ENCODE measurements at places on chromosomes 6 and 20. TPM values are rescaled to one million over a fixed set of nuclear protein-coding genes. Genes with fewer than 3 reads are reported as not detected.

- H3K4me3 ChIP-seq, result no peak overlapping the region
- H3K27me3 ChIP-seq, result no peaks in the 10 kb centered on the region
- no peaks in the 10 kb centered on the region for H3K36me3 ChIP-seq
- H3K27ac ChIP-seq, result no peak overlapping the region
Observed at GRCh38 chr20:51790256-51790655, 12.1 kb downstream of the SALL4 start.

- H3K27me3 ChIP-seq, result no peaks in the 10 kb centered on the region
- H3K27ac ChIP-seq, result no peak overlapping the region
- DNase-seq, result no peak
- no peaks in the 10 kb centered on the region for H3K4me1 ChIP-seq
- no peak overlapping the region for H3K4me3 ChIP-seq
- no peaks in the 10 kb centered on the region for H3K36me3 ChIP-seq
Observed at GRCh38 chr6:145225500-145225899, 509.8 kb downstream of the EPM2A start.

DNA sequence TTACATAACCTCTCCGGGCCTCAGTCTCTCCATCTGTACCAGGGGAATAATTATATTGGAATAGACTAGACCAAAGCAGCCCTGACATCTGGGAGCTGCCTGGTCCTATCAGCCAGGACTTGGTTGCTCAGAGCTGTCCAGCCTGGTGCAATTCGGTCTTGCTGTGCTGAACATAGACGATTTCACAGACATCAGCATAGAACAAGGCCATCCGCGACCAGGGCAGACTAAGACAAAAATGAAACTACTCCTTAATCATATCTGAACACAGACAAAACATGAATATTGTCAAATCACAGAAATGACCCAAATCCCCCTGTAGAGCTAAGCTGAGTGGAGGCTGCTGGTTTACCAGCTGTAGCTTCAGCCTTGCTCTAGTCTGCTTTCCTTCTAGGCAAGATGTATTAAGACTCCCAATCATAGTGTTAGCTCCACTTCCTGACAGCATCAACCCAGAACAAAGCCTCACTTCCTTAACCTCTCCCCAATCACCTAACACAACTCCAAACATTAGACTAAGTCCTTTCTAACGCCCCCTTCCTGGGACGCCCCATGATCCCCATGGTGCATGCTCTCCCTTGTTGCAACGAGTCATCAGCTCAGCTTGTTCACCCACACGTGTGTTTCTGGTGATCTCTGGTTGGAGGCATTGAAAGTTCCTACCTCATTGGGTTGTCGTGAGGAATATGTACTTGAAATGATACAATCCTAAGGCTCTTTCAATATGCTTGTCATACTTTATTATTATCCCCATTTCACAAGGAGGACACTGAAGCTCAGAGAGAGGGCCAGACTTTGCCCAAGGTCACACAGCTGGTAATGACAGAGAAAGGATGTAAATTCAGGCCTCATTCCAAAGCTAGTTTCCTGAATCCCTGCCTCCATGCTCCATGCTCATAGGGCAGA lies 3.5 kb upstream of the MAPK13 start:
- no peak for DNase-seq
- no peaks in the 10 kb centered on the region for H3K36me3 ChIP-seq
- peaks cover 10% of the 10 kb centered on the region for H3K4me1 ChIP-seq
- no peak overlapping the region for H3K27ac ChIP-seq

- no peaks in the 10 kb centered on the region for H3K27me3 ChIP-seq
- H3K4me1 ChIP-seq, result no peaks in the 10 kb centered on the region
- DNase-seq, result no peak
- no peak overlapping the region for H3K4me3 ChIP-seq
- no peak overlapping the region for H3K27ac ChIP-seq
Observed at GRCh38 chr6:7773322-7773721, 47.4 kb downstream of the BMP6 start.

DNA sequence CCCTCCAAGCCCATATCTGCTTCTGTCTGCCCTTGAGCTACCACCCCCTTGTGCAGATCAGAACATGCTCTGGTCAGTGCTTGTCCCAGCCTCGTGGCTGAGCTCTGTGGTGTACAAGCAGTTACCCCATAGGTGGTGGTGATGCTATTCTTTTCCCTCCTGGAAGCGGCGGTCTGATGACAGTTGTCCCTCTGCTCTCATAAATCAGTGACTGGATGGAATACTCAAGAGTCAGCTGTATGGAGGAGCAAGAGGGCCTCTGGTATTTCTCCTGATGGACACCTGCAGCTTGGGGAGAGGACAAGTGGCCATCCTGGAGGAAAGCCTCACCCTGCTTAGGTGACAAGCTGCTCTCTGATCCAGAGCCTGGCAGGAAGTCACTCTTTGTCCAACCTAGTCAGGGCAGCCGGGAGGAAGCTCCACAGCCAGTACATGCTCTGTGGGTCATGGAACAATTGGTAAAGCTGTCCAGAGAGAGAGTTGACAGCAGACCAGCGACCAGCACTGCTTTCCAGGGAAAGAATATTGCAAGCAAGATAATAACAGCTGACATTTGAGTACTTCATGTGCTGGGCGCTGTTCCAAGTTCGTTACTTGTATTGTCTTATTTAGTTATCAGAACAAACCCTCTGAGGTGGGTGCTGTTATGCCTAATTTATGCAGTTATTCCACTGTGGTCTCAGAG lies 47.1 kb downstream of the SCAND1 start:
- H3K27me3 ChIP-seq, result no peaks in the 10 kb centered on the region
- H3K27ac ChIP-seq, result no peak overlapping the region
- H3K4me1 ChIP-seq, result no peaks in the 10 kb centered on the region

DNA sequence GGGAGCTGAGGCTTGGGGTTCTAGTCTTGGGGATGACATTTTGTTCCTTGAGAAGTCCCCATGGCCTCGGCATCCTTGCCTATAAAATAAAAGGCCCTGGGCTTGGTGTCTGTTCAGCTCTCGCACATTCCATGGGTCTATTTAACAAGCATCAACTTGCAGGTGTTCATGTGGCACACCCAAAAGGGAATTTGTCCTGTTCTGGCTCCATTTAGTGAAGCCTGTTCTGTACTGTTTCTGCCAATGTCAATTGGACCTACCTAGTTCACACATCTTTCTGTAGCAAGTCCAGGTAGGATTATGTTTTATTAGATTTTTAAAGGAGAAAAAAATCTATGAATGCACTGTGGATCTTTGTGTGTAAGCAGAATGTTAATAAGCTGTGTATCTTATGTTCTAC lies 262.0 kb downstream of the HIVEP2 start:
- no peaks in the 10 kb centered on the region for H3K36me3 ChIP-seq
- no peak for DNase-seq
- no peak overlapping the region for H3K27ac ChIP-seq
- no peaks in the 10 kb centered on the region for H3K27me3 ChIP-seq
- no peaks in the 10 kb centered on the region for H3K4me1 ChIP-seq

The SEL1L2 gene
- total RNA-seq, result not detected

The BFSP1 gene
- total RNA-seq, result 2.5 TPM

DNA sequence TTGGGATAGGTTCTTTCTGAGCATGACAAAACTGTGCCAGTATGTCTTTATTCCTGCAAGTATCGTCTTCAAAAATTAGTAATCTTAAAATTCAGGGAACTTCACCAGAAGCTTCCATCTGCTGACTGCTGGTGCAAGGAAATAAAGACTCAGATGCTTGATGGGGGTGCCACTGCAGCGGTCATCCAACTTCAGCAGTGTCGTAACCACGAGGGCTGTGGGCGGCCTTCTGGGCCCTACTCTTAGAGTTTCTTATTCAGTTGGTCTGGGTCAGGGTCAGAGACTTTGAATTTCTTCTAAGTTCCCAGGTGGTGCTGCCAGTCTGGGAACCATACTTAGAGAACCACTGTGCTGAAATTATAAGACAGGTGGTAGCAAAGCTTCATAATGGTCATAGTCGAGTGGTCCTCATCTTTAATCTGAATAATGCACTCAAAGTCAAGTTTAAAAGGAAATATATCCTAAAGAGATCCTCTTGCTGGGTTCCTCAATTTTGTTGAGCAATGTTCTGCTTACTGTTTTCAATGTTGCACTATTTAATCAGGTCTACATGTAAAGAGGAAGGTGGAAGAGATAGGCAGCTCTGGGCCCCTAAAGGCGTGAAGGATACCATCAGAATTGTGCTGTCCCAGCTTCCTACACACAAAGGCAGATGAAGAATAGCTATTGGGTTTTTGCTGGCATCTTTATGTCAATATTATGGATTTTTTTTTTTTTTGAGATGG lies 165.4 kb upstream of the GMDS start:
- H3K4me3 ChIP-seq, result no peak overlapping the region
- no peak overlapping the region for H3K27ac ChIP-seq
- no peaks in the 10 kb centered on the region for H3K27me3 ChIP-seq
- DNase-seq, result no peak
- no peaks in the 10 kb centered on the region for H3K4me1 ChIP-seq

The OR2J3 gene
- 0.12 TPM for total RNA-seq

The PSMF1 gene
- 148 TPM for total RNA-seq

GRCh38 chr20:58228484-58229197 lies at the start of gene ANKRD60:
Gene ANKRD60 (minus strand): TSS chr20:58228653. CDS start chr20:58228653, 0 bp downstream.
- H3K4me1 ChIP-seq, result peaks cover 3% of the 10 kb centered on the region
- no peak within 1 kb of the TSS for H3K4me3 ChIP-seq
- H3K27me3 ChIP-seq, result peaks cover 3% of the 10 kb centered on the region
- H3K36me3 ChIP-seq, result no peaks in the 10 kb centered on the region
- peak; percentile 36 for DNase-seq

DNA sequence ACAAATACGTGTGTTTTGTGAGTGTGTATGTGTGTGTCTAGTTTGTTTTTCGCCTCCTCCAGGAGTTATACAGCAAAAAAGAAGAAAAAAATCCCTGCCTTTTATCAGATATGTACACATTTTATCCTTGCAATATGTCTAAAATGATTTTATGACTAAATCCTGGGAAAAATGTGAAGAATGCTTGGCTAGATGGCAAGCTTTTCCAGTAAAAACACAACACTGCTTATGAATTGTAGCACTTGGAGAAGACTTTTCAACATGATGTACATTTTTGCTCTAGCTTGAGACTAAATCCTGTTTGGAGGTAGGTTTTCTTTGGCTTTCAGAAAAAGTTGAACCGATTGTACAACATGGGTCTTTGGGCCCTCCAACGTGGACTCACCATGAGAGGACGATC lies 160.2 kb downstream of the GMPR start:
- no peaks in the 10 kb centered on the region for H3K36me3 ChIP-seq
- no peak overlapping the region for H3K4me3 ChIP-seq
- no peak for DNase-seq

DNA sequence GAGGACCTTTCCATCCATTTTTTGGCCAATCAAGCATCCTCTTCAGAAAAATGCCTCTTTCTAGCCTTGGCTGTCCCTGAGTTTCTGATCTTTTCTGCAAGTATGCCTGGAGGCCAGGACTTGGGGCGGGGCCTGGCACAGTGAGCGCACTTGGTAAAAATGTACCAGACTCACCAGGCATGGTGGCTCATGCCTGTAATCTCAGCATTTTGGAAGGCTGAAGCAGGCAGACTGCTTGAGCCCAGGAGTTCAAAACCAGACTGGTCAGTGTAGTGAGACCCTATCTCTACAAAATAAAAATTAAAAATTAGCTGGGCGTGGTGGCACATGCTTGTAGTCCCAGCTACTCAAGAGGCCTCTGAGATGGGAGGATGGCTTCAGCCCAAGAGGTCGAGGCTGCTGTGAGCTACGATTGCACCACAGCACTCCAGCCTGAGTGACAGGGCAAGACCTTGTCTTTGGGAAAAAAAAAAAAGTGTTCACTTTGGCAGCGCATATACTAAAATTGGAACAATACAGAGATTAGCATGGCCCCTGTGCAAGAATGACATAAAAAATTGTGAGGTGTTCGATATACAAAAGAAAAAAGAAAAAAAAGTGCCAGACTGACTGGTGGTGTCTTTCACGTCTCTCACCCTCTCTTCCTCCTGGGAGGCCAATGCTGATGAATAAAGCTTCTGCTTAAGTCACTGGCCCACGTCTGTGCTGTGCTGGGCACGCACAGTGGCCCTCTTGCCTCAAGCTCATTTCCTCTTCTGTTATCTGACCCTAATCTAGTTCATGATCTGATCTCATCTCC lies 18.1 kb upstream of the SLC9A8 start:
- peaks cover 7% of the 10 kb centered on the region for H3K4me1 ChIP-seq
- no peaks in the 10 kb centered on the region for H3K27me3 ChIP-seq
- no peak overlapping the region for H3K27ac ChIP-seq
- no peaks in the 10 kb centered on the region for H3K36me3 ChIP-seq
- no peak overlapping the region for H3K4me3 ChIP-seq

The SMLR1 gene
- not detected for total RNA-seq

GRCh38 chr20:29878281-29878741 lies 1379.2 kb upstream of the DEFB115 start:
- DNase-seq, result no peak
- no peaks in the 10 kb centered on the region for H3K4me1 ChIP-seq
- no peaks in the 10 kb centered on the region for H3K36me3 ChIP-seq
- H3K27ac ChIP-seq, result no peak overlapping the region

- DNase-seq, result no peak
- H3K27ac ChIP-seq, result no peak overlapping the region
- H3K27me3 ChIP-seq, result no peaks in the 10 kb centered on the region
Observed at GRCh38 chr6:163668061-163668426, 253.5 kb downstream of the QKI start.

GRCh38 chr20:7691647-7692269 lies 248.5 kb downstream of the HAO1 start:
- H3K4me3 ChIP-seq, result no peak overlapping the region
- H3K36me3 ChIP-seq, result no peaks in the 10 kb centered on the region
- no peak for DNase-seq
- no peaks in the 10 kb centered on the region for H3K4me1 ChIP-seq
- H3K27me3 ChIP-seq, result no peaks in the 10 kb centered on the region

DNA sequence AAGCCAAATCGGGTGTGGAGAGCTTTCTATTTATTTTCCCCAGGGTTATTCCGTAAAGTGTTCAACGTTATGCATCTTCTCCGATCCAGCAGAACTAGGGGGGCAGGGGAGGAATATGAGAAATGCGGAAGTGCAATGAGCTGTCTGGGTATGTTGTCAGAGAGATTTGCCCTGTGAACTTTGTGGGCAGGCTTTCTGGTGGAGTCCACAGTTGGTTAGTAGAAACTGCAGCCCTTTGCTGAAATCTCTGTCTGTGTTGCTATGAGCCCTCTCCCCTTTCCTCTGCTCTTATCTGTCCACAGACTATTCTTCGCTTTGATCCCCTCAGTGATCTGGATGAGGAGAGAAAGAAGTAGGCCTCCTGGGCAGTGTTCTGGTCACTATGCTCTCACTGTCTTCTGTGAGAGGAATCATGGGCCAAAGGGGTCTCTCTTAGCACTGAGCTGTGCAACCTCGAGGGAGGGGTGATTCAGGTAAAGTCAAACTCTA lies 158.9 kb upstream of the FUT9 start:
- no peaks in the 10 kb centered on the region for H3K4me1 ChIP-seq
- H3K4me3 ChIP-seq, result no peak overlapping the region
- H3K36me3 ChIP-seq, result no peaks in the 10 kb centered on the region
- no peaks in the 10 kb centered on the region for H3K27me3 ChIP-seq
- H3K27ac ChIP-seq, result no peak overlapping the region
- no peak for DNase-seq

DNA sequence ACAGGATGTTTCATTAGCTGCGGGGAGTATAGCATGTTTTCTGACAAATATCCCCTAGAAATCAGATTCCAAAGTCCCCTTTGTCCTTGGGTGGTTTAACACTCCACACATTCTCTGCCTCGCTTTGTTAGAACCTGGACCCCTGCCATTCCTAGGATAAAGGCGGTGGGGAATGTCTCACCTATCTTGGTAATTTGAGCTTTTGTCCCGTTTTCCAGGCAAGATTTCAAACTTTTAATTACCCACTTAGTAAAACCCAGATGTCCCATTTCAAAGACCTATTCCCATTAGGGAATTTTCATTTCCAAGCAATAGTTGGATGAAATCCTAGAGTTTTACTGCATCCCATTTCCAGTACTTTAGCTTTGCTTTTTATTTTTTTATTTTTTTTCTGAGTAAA lies 501.0 kb upstream of the MAP3K7 start:
- H3K27me3 ChIP-seq, result no peaks in the 10 kb centered on the region
- H3K4me3 ChIP-seq, result no peak overlapping the region
- no peaks in the 10 kb centered on the region for H3K36me3 ChIP-seq
- H3K4me1 ChIP-seq, result peaks cover 5% of the 10 kb centered on the region

All from ovary (tissue), 10 donors.